ENCODE measurements at places on chromosomes 2 and 18.

GRCh38 chr2:199662255-199662654, 188.7 kb downstream of the FTCDNL1 start:
- DNase-seq: no peak

DNA sequence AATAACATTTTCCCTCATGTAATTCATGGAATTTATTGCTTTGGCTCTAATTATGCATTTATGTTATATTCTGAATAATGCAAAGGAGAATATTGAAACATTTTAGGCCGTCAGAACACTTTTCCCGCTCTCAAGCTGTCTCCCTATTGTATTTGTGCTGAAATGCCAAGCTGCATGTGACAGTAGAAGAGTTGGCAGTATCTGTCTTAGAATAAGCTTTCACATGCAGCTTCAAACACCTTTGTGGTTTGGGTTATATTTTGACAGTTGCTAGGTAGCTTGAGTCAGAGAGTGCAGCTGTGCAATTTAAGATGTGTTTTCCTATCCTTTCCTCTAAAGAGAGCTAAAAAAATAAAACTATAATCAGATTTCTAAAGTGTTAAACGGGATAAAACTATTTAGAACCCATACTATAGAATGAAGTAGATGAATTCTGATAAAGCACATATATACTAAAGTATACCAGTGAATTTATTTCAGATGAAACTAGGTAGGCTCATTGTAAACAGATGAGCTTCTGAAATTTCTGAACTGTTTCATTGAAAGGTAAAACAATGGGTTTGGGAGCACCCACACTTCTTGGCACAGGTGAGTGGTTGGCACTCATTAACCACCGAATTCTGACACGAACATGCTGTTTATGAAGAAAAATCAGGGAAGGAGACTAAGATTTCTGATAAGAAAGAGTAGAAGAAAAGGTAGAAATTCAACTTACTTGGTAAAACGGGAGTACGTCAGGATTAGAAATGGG, 43.4 kb downstream of the PLCL1 start:
- DNase-seq: no peak

GRCh38 chr18:30088238-30089015, 954.1 kb downstream of the DSC3 start:
- DNase-seq: no peak

- no peak for DNase-seq
Measured at GRCh38 chr18:49751427-49752094, 61.8 kb downstream of the ACAA2 start.

DNA sequence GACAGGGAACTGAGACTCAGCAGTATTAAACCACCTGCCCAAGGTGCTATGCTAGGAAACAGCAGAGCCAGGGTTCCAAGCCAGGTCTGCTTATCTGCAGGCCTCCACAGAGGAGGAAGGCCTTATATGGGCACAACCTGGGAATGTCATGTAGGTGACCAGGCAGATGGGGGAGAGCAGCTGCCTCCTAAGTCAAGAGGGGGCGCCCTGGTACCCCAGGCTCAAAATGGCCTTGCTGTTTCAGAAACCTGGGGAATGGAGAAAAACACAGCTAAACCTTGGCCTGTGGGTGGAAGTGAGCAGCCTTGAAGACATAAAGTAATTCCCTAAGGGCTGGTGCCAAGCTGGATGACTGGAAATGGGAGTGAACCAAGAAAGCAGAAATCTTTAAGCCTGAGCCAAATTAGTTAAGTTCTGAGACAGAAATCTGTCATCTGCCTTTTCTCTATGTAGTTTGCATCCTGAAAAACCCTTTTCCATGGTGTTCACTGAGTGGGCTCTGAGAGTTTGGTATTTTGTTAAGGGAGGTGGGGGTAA, 79.1 kb downstream of the MAPK4 start:
- DNase-seq: no peak

DNA sequence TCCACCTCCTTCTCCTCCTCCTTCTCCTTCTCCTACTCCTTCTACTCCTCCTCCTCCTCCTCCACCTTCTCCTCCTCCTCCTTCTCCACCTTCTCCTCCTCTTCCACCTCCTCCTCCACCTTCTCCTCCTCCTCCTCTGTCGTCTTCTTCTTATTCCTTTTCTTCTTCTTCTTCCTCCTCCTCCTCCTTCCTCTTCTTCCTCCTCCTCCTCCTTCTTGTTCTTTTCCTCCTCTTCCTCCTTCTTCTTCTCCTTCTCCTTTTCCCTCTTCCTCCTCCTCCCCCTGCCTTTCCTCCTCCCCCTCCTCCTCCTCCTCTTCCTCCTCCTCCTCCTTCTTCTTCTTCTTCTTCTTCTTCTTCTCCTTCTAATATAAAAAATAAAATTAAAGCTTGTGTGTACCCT, 971.2 kb upstream of the PIK3C3 start:
- DNase-seq: no peak

DNA sequence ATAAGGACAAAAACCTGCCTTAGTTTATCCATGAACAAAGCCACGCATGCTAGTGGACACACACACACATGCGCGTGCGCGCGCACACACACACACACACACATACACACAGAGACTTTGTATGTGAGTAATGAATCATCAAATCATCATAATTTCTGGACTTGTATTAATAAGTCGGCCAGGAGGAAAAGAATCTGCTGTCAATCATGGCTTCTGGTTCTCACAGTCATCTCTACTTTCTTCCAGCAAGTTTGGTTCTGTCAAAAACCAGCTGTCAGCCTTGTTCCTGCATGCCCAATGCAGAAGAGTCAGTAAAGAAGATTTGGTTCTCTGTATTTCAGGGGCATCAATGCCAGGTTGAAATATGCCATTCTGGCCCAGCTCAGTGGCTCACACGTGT, 1.1 kb upstream of the TTR start:
- DNase-seq: no peak

- DNase-seq: no peak
Measured at GRCh38 chr2:40397765-40398164, 54.1 kb downstream of the SLC8A1 start.

- no peak for DNase-seq
Measured at GRCh38 chr2:122391726-122392125, 636.3 kb downstream of the TSN start.

DNA sequence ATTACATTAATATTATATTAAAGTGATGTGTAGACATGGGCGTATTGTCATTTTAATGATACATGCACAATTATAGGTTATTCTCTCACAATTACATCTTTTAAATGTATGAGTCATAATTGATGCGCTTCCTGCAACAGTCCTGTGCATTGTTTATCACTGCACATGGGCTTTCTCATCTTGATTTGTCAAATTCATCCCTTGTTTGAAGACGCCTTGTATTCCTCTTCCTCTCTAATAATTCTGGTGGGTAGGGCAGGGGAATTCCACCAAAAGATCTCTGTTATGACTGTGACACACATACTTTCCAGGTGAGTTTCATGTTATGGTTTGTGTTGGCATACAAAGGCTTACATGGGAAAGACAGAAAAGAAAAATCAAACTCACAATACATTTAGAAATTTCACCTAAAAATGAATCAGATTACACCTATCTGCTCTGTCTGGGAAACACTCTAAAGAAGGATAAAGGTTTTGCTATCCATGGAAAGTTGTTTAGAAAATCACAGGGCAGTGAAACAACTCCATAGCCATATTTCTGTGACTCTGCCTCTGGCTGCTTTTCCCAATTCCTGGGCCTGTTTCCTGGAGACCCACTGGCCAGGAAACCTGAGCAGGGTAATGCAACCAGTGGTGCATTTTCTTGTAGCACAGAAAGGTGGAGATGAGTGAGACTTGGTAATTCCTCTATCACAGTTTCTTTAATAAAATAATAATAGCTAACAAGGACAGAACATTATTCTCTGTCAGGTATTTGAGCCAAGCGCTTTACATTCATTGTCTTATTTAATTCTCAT, 13.2 kb downstream of the SLC9A2 start:
- DNase-seq: no peak

- DNase-seq: no peak
Measured at GRCh38 chr18:10475654-10476291, 21.3 kb downstream of the APCDD1 start.

Measured in AG09319 (cell line).